ENCODE measurements at places on chromosomes 1 and 21. TPM values are rescaled to one million over a fixed set of nuclear protein-coding genes. Genes with fewer than 3 reads are reported as not detected.

ZNF496 gene
- total RNA-seq = 14.6 TPM

SLC1A7 gene
- not detected for total RNA-seq

VPS26C gene
- 27.7 TPM for total RNA-seq

NES gene
- total RNA-seq = 494 TPM

ABCG1 gene
- total RNA-seq = 20.4 TPM

OLFM3 gene
- 0.52 TPM for total RNA-seq

ATP6V1G3 gene
- not detected for total RNA-seq

BGLAP gene
- total RNA-seq = 1.0 TPM

SPRR1B gene
- total RNA-seq = not detected

SPATA1 gene
- 1.0 TPM for total RNA-seq

LRRC71 gene
- total RNA-seq = not detected

RHOU gene
- 16.7 TPM for total RNA-seq

SLC45A3 gene
- 2.1 TPM for total RNA-seq

PBXIP1 gene
- 190 TPM for total RNA-seq

LYPD8 gene
- total RNA-seq = not detected

MNDA gene
- total RNA-seq = 4.7 TPM

DNAI4 gene
- total RNA-seq = 12.5 TPM

DNM3 gene
- total RNA-seq = 2.6 TPM

ADAMTS5 gene
- 15.7 TPM for total RNA-seq

BTG2 gene
- total RNA-seq = 32.4 TPM
